Glutamatergic neuron (in vitro differentiated cells): ENCODE measurements at places on chromosomes 1 and 21. TPM values are rescaled to one million over a fixed set of nuclear protein-coding genes. Genes with fewer than 3 reads are reported as not detected.
A peak's percentile ranks its signal among the peaks of the same experiment; 100 is the strongest.

DNA sequence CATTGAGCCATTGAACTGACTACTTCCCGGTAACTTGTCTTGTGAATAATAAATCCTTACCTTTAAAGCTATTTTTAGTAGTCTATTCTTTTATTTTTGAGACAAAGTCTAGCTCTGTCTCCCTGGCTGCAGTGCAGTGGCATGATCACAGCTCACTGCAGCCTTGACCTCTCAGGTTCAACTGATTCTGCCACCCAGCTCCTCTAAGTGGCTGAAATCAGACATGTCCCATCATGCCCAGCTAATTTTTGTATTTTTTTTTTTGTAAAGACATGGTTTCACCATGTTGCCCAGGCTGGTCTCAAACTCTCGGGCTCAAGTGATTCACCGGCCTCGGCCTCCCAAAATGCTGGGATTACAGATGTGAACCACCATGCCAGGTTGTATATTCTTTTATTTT lies 59.3 kb upstream of the PTGS2 start:
- no peaks in the 10 kb centered on the region for H3K36me3 ChIP-seq
- H3K27me3 ChIP-seq: no peaks in the 10 kb centered on the region
- DNase-seq: no peak
- no peaks in the 10 kb centered on the region for H3K4me1 ChIP-seq

DNA sequence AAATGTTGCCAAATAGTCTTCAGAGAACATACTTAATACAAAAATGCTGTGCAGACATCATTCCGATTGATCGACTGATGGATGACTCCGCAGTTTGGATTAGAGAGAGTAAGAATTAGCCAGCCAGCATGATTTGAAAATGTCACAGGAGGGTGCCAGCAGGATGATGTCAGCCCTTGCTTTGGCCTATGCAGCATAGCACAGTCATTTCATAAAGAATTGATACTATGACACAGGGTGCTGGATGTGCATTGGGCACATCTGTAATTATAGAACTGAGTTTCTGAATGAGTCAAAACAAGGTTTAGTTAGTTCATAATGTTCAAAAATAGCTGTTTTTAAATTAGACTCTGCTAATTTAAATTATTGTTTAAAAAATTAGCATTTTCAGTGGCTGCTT lies 21.6 kb upstream of the TRAF5 start:
- H3K27me3 ChIP-seq: no peaks in the 10 kb centered on the region
- H3K4me3 ChIP-seq: no peak overlapping the region
- no peak overlapping the region for H3K27ac ChIP-seq
- H3K4me1 ChIP-seq: peaks cover 3% of the 10 kb centered on the region
- peaks cover 5% of the 10 kb centered on the region for H3K36me3 ChIP-seq

- H3K4me1 ChIP-seq: no peaks in the 10 kb centered on the region
- no peak overlapping the region for H3K27ac ChIP-seq
- no peak overlapping the region for H3K4me3 ChIP-seq
- no peak for DNase-seq
- H3K36me3 ChIP-seq: no peaks in the 10 kb centered on the region
- H3K27me3 ChIP-seq: no peaks in the 10 kb centered on the region
Measured at GRCh38 chr1:91754816-91755580, 131.0 kb downstream of the TGFBR3 start.

The THEM5 gene
- not detected for total RNA-seq

The NBPF20 gene
- total RNA-seq: 1.2 TPM

- H3K27ac ChIP-seq: no peak overlapping the region
- H3K4me1 ChIP-seq: peaks cover 17% of the 10 kb centered on the region
- no peak for DNase-seq
Measured at GRCh38 chr1:30764396-30764795, 6.8 kb upstream of the LAPTM5 start.

The CASQ2 gene
- total RNA-seq: not detected

The NPR1 gene
- total RNA-seq: not detected

GRCh38 chr1:7628273-7628672 lies 142.8 kb upstream of the VAMP3 start:
- H3K4me1 ChIP-seq: peaks cover 4% of the 10 kb centered on the region
- no peak for DNase-seq
- H3K36me3 ChIP-seq: peaks cover 10% of the 10 kb centered on the region
- no peak overlapping the region for H3K27ac ChIP-seq
- H3K4me3 ChIP-seq: no peak overlapping the region

- no peaks in the 10 kb centered on the region for H3K27me3 ChIP-seq
- no peak for DNase-seq
- H3K4me3 ChIP-seq: no peak overlapping the region
- H3K36me3 ChIP-seq: no peaks in the 10 kb centered on the region
- H3K27ac ChIP-seq: no peak overlapping the region
Measured at GRCh38 chr1:237910834-237911233, 20.1 kb upstream of the ZP4 start.

GRCh38 chr1:224629965-224630364 lies 13.8 kb downstream of the CNIH3 start:
- H3K4me1 ChIP-seq: no peaks in the 10 kb centered on the region
- no peaks in the 10 kb centered on the region for H3K36me3 ChIP-seq
- no peak for DNase-seq
- H3K4me3 ChIP-seq: no peak overlapping the region

The OR2W3 gene
- total RNA-seq: 1.8 TPM

DNA sequence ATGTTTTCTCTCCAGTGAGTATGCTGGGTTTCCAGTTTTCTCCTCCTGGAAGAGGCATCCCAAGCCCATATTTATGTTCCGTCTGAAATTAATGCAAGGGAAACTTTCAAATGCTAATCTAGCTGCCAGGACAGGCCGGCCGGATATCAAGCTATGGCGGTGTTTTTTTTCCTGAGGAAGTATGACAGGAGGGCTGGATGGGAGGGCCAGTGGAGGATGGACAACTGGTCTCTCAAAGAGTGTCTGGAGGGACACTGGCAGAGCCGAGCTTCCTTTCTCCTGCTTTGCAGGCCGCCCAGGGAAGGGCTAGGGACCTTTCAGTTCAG lies 212.7 kb downstream of the TRABD2B start:
- H3K27me3 ChIP-seq: peaks cover 12% of the 10 kb centered on the region
- peaks cover 7% of the 10 kb centered on the region for H3K36me3 ChIP-seq
- no peak for DNase-seq
- no peak overlapping the region for H3K27ac ChIP-seq
- H3K4me3 ChIP-seq: no peak overlapping the region
- peaks cover 27% of the 10 kb centered on the region for H3K4me1 ChIP-seq

The OR2AK2 gene
- total RNA-seq: 0.49 TPM

DNA sequence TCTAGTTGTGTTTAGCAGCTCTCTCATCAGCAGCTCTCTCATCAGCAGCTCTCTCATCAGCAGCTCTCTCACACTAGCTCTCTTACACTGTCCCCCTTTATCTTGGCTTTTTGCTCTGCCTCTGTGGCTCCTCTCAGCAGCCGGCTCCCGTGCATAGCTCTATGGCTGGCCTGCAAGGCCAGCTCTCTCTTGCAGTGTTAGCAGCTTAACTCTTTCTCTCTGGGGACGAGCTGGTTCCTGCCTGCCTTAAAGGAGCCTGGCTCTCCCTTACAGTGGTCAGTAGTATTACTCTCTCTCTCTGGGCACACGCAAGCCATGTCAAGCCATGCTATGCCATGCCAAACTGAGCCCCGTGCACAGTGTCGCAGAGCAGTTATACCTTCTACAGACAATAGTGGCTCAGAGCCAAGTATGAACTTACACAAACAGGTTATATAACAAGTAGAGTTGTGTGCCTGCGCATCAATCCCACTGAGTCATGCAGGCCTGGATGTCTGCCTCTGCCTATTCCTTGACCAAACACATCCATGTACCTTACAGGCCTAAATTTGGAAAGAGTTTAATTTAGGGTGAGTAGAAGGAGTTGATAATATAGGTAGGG lies 295.9 kb downstream of the TPR start:
- DNase-seq: peak; percentile 19
- H3K27me3 ChIP-seq: no peaks in the 10 kb centered on the region
- H3K36me3 ChIP-seq: no peaks in the 10 kb centered on the region
- H3K4me3 ChIP-seq: no peak overlapping the region

The FDPS gene
- 265 TPM for total RNA-seq

DNA sequence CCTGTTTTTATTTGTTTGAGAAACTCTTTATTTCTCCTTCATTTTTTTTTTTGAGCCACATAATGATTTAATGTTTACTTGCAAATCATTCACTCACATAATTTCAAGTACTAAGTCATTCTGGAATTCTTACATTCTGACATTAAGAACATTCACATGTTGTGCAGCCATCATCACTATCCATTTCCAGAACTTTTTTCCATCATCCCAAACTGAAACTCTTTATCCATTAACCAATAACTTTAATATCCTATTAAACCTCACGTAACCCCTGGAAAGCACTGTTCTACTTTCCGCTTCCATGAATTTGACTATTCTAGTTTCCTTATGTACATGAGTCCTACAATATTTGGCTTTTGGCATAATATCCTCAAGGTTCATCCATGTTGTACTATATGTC lies 52.5 kb upstream of the TEKT2 start:
- no peaks in the 10 kb centered on the region for H3K4me1 ChIP-seq
- no peak overlapping the region for H3K27ac ChIP-seq
- peaks cover 13% of the 10 kb centered on the region for H3K36me3 ChIP-seq
- H3K27me3 ChIP-seq: no peaks in the 10 kb centered on the region
- H3K4me3 ChIP-seq: no peak overlapping the region

DNA sequence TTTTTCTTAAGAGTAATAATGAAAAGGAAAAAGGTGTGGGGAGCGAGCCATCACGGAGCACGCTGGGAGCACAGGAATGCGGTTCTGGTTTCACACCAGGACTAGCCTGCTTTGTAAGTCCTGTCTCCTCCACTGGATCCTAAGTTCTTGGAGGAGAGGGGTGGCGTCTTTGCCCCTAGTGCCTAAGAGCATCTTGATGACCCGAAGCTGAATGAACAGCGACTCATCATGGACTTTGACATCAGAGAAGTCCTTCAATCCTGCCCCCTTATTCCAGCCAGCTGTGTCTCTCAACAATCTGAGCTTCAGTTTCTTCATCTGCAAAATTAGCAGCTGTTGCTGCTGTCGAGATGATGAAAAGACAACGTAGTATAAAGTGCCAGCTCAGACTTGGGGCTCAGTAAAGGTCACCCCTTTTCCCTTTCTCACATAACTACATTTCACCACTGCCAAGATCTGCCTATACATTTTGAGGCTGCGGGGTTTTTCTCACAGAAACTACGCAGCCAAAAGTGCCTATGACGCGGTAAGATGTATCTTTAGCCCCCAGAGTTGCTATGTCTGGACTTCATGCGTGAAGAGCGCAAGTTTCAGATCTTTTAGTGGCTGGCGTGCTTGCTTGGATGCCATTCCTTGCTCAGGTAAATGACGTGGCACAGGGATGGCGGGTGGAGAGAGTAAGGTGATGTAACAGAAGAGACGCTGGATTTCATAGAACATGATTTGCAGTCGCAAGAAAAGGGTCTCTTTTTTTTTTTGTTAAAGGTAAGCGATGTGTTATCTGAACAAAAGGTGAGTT lies 4.9 kb upstream of the PRDM2 start:
- H3K4me3 ChIP-seq: no peak overlapping the region
- H3K27ac ChIP-seq: no peak overlapping the region
- H3K36me3 ChIP-seq: peaks cover 11% of the 10 kb centered on the region
- peaks cover 7% of the 10 kb centered on the region for H3K27me3 ChIP-seq

The NOC2L gene
- total RNA-seq: 90.3 TPM

The CD247 gene
- not detected for total RNA-seq

The TEDDM1 gene
- not detected for total RNA-seq

- H3K27ac ChIP-seq: peak overlapping the region; percentile 76
- H3K4me3 ChIP-seq: peak overlapping the region; percentile 85
- no peak for DNase-seq
- no peaks in the 10 kb centered on the region for H3K36me3 ChIP-seq
- H3K4me1 ChIP-seq: peaks cover 33% of the 10 kb centered on the region
Measured at GRCh38 chr1:119715542-119715941, 3.8 kb downstream of the PHGDH start.

GRCh38 chr1:177392336-177392735 lies 221.6 kb downstream of the BRINP2 start:
- H3K4me3 ChIP-seq: no peak overlapping the region
- H3K27ac ChIP-seq: no peak overlapping the region
- H3K27me3 ChIP-seq: no peaks in the 10 kb centered on the region
- no peaks in the 10 kb centered on the region for H3K4me1 ChIP-seq
- H3K36me3 ChIP-seq: no peaks in the 10 kb centered on the region

DNA sequence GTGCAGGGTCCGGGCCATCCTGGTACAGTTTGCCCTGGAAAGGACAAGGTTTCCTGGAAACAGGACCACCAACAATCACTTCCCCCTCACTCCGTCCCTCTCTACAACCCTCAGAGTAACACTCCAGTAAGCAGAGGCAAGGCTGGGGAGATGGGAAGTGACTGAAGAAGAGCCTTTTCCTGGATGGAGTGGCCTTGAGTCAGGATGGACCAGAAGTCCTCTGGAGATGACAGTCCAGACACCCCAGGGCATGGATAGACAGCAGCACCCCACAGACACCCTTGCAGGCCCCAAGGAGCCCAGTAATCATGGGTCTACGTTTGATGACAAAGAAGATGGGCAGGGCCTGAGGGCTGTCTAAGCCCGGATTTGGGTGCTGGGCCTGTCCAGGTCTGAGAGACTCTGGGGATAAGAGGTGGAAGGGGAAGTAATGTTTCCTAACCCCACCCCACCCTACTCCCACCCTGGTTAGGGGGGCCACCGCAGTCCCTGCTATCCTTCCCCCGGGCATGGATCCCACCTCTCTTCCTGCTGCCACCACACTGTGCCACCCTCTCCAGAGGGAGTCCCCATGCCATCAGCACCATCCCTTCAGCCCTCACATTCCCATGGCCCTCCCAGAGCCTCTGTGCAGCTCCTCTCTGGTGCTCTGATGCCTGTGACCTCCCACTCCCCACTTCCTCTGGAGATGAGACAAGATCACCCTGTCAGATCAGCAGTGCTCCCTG lies 7.2 kb upstream of the S100A8 start:
- H3K4me1 ChIP-seq: peaks cover 2% of the 10 kb centered on the region
- no peaks in the 10 kb centered on the region for H3K36me3 ChIP-seq
- no peak overlapping the region for H3K27ac ChIP-seq
- H3K27me3 ChIP-seq: peaks cover 17% of the 10 kb centered on the region
- no peak overlapping the region for H3K4me3 ChIP-seq

DNA sequence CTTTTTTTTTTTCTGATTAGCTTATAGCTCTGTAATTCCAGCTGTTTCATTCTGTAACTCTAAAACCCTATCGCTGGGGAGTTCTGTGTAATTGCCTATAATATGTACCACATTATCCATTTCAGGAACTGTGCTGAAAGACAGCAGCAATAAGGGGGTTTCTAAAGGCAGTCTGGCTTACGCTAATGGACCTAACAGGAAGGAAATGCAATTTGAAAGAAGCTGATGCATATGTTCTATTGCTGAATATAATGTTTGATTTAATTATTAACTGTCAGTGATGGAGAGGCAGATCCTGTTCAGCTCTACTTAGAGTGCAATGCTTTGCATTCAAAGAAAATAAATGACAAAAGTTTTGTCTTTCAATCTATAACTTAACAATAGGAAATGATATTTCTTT lies 209.4 kb upstream of the SNX7 start:
- no peak overlapping the region for H3K4me3 ChIP-seq
- H3K36me3 ChIP-seq: peaks cover 4% of the 10 kb centered on the region
- no peak overlapping the region for H3K27ac ChIP-seq

The PRR9 gene
- not detected for total RNA-seq

GRCh38 chr1:108961752-108962486 lies 1.4 kb downstream of the CLCC1 start:
- H3K36me3 ChIP-seq: no peaks in the 10 kb centered on the region
- H3K4me1 ChIP-seq: peaks cover 2% of the 10 kb centered on the region
- peak overlapping the region; percentile 80 for H3K4me3 ChIP-seq
- peaks cover 2% of the 10 kb centered on the region for H3K27me3 ChIP-seq
